Effector memory CD4-positive, alpha-beta T cell (primary cell): ENCODE measurements at places on chromosomes 12 and 14.

DNA sequence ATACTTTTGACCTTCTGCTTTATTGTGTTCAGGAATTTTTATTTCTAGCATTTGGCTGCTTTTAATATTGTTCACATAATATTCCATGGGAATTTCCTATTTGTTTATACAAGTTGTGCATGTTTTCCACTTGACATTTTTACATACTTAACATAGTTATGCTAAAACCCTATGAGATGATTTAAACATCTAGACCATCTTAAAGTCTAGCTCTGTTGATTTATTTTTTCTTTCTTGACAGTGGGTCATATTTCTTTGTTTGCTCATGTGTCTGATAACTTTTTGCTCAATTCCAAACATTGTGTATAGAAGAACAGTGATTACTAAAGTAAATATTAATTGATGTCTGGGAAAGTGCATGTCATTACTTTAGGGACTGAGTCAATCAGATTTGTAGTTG lies 202.1 kb upstream of the PDZRN4 start:
- no peak for DNase-seq

GRCh38 chr14:36130186-36130585 lies 46.3 kb downstream of the PTCSC3 start:
- no peak for DNase-seq

- DNase-seq = no peak
Measured at GRCh38 chr14:21090194-21090939, 8.1 kb downstream of the ZNF219 start.

GRCh38 chr12:38155526-38156496 lies 160.8 kb upstream of the ALG10B start:
- no peak for DNase-seq

GRCh38 chr12:122356192-122356635 lies 66.3 kb downstream of the CLIP1 start:
- no peak for DNase-seq

- DNase-seq = no peak
Measured at GRCh38 chr14:39381366-39381765, 50.9 kb downstream of the FBXO33 start.

DNA sequence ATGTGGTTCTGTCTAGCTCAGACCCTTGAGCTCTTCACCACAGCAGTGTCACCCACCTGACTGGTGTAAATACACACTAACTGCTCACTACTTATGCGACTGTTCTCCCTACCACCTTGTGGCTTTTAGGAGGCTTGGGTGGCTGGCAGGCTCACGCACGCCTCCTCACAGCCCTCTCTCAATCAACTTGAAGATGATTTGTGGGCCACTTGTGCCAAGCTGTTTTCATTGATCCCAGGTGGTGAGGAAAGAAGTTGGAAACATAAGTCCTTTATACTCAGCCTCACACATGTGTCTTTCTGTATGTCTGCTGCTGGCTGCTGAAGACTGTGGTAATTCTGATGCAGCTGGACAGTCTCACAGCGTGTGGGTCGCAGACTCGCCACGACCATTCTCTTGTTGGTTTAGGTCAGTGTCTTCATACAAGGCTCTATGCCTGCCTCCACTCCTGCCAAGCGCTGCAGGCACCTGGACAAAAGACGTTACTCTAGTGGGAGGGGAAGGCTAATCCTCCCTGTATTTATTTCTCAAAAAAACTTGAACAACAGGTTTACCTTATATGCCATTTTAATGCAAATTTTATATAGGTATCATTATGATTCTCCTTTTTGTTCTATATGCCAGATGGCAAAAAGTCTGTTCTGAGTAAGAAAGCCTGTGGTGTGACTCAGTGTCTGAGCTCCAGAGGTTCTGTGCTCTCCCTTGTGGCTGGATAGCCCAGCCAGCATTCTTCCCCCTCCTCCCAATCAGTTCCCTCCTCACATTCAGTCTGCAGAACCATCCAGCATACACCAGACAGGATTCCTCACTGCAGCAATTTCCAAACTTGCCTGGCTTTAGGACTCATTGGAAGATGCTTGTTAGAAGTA lies 115.6 kb downstream of the DIP2B start:
- DNase-seq = no peak

DNA sequence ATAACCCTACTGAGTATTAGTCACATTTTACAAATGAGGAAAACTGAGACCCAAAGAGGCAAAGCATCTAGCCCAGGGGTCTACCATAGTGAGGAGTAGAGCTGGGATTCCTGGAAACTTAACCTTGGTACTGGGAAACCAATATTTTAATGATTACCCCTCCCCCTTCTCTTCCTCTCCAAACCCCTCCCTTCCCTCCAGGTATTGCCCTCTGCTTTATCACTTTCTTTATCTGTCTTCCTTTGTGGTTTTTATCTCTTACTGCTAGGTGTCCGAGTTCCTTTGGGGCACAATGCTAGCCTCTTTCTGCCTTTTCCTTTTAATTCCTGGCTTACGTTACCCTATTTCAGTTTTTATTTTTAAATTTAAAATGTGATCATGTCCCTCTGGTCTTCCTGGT lies 2.8 kb downstream of the GABARAPL1 start:
- DNase-seq = no peak

DNA sequence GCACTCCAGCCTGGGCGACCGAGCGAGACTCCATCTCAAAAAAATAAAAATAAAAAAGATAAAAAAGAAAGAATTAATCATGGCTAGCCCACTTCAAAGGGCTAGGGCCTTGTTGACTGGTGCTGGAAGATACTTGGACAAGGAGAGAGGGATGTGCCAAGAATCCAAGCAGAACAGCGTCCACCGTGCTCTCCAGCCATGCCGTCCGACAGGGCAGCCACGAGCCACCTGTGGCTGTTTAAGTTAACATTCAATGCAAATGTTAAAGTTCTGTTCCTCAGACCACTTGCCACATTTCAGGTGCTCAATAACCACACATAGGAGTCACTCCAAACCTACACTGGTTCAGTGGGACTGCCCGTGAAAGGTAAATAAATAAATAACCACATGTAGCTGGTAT lies 21.4 kb downstream of the SLC6A13 start:
- DNase-seq = no peak

- no peak for DNase-seq
Measured at GRCh38 chr12:12510141-12510540, 52.5 kb downstream of the DUSP16 start.

DNA sequence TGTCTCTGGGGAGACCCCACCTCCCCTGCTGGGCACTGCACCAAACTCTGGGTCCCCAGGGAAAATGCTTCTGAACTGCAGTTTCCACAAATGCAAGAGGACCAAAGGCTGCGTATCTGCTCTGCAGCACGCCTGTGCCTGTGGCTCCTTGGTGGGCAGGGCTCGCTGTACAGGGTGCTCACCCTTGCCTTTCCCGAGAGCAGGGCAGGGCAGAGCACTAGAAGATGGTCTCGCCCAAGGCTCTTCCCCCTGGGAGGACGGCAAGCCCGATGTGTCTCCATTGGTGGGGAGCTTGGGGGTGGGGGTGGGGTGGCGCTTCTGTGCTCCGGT lies 175.3 kb upstream of the RTL1 start:
- no peak for DNase-seq

GRCh38 chr12:58081488-58081887 lies 140.1 kb downstream of the ATP23 start:
- no peak for DNase-seq

DNA sequence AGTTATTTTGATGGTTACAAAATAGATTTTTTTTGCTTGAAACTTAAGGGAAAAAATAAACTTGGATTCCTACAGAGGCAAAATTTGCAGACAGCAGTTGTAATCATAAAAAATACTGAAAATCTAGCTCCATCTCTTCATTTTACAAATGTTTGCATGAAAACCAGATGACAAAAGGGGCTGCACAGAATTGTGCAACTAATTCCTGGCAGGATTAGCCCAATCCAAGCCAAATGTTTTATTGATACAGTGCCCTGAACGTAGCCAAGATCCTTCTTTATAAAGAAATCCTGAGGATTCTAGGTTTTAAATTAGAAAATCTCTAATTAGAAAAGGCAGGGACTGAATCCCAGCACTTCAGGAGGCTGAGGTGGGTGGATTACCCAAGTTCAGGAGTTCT lies 356.4 kb upstream of the SEL1L start:
- no peak for DNase-seq

DNA sequence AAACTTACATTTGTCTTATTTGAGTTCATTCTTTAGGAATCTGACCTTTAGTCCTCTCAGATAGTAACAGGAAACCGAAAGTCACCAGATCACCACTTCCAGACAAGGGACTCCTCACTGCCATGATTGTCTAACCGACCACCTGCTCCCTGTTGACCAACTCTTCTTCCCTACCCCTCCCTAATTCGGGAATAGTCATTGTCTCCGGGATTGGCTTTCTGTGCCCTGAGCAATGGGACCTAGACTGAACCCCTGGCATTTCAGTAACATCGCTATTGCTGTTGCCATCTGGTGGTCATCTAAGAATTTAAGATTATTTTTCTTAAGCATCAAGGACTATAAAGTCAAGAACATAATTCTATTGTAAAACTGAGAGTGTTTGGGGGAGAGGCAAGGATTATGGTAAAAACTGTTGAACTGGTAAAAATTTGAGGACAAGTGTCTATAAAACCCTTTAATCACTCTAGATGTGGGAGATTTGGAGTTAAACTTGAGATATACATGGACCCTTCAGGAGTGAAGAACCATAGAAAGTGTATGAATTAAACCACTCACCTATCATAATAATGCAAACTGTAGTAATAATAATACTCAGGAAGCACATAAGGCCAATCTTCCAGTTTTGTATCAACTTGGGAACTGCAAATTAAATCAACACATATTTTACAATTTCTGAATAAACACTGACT lies 6.3 kb downstream of the CLEC2A start:
- no peak for DNase-seq

GRCh38 chr14:22579881-22580280 lies 9.1 kb downstream of the DAD1 start:
- DNase-seq = no peak
